ENCODE measurements at places on chromosomes 5 and 9. TPM values are rescaled to one million over a fixed set of nuclear protein-coding genes. Genes with fewer than 3 reads are reported as not detected.

DNA sequence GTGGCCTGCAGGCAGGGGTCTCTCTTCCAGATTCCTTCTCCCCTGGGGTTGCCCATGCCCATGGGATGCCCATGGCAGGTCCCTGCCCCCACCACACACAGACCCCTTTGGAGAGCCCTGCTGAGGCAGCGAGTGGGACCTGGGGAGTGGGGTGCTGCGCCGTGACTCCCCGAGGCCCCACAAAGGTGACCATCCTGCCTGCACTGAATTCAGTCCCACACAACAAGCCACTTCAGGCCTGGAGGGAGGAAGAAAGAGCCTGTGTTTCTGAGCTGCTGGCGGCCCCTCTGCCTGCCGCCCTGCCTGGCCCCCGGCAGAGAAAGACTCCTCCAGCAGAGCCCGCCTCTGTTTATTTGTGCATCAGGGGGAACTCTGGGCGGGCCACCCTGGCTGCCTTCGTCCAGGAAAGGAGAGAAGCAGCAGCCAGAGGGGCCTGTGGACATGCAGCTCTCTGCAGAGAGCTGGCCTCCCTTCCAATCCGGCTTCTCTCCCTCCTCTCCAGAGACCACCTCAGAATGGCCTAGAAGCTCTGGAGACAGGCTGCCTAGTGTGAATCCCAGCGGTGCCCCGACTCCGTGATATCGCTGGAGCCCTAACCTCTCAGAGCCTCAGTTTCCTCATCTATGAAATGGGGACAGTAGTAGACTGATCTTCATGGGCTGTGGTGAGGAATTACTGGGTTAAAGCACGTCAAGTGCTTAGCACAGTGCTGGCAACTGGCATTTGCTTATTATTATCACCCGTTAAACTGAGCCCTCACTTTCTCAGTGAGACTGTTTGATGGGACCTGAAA lies 72.9 kb downstream of the COL27A1 start:
- H3K36me3 ChIP-seq: no peaks in the 10 kb centered on the region
- no peak for DNase-seq
- no peak overlapping the region for H3K4me3 ChIP-seq

DNA sequence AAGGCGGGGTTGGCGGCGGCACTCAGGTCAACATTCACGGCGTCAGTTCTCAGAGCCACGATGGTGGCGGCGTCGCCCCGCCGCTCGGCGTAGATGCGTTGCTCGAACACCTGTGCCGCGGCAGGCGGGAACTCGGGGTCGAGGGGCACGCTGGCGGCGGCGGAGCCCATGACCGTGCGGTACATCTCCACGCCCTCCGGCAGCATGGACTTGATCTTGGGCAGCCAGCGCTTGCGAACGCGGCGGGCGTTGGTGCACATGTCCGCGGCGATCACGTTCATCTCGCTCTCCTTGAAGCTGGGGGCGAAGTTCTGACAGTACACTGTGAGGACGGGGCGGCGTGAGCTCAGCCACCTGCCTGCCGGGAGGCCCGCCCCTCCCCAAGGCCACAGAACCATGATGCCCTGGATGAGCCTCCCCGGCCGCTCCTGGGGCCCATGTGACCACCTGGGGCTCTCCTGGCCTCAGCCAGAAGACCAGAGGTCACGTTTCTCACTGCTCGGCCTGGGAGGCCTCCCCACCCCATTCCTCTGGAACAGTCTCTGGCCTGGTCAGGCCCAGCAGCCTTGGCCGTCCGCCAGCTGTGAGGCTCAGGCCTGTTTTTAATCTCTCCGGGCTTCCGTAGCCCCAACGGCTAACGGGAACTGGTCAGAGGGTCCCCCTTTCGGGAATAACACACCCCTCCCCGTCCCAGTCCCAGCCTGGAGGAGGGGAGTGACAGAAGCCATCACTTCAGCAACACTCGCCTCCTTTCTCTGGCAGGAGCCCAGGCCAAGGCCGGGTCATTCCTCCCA lies 50.7 kb upstream of the UBAC1 start:
- no peak for DNase-seq
- no peak overlapping the region for H3K27ac ChIP-seq
- H3K36me3 ChIP-seq: no peaks in the 10 kb centered on the region
- H3K4me1 ChIP-seq: no peaks in the 10 kb centered on the region

GRCh38 chr5:125325488-125326149 lies 579.2 kb upstream of the ZNF608 start:
- no peak for DNase-seq
- no peaks in the 10 kb centered on the region for H3K36me3 ChIP-seq
- H3K27me3 ChIP-seq: no peaks in the 10 kb centered on the region
- no peak overlapping the region for H3K4me3 ChIP-seq
- H3K4me1 ChIP-seq: no peaks in the 10 kb centered on the region

Gene ACTBL2
- total RNA-seq: not detected

DNA sequence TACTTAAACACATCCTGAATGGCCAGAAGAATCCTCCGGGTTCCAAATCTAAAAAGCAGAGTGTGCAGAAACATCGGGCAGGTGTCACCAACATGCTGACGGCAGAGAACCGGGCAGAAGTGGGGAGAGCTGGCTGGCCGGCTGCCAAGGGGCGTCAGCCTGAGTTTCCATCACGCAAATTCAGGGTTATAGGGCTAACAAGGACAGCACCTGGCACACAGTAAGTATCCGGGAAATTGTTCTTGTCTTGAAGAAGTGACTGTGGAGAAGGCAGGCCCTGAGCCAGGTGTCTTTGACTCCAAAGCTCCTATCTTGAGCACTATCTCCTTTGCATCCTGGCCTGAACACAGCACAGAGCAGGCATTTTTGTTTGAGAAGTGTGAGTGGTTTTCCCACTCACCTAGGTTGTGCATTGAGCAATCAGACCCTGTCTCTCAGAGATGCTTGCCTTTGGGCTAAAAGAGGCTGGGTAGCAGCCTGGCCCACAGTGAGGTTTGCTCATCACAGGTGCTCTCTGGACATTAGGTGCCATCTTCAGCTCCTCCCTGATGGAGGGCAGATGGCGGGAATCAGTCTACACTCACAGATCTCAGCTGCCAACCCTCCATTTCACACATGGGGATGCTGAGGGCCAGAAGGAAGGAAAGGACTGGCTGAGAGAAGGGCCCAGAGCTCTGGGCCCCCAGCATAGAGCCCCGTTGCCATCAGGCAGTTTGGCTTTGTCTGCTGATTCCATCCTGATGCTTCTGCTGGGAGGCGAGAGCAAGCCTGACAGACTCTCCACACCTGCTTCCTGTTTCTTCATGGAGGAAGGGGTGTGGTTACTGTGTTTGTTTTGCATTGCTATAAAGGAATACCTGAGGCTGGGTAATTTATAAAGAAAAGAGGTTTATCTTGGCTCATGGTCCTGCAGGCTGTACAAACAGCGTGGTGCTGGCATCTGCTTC lies 52.8 kb downstream of the WHRN start:
- peak; percentile 73 for DNase-seq
- H3K4me3 ChIP-seq: no peak overlapping the region
- H3K36me3 ChIP-seq: peaks cover 4% of the 10 kb centered on the region
- H3K4me1 ChIP-seq: peaks cover 23% of the 10 kb centered on the region
- H3K27ac ChIP-seq: peak overlapping the region; percentile 65

- no peaks in the 10 kb centered on the region for H3K36me3 ChIP-seq
- no peak for DNase-seq
Measured at GRCh38 chr9:134554373-134555093, 87.1 kb upstream of the COL5A1 start.

DNA sequence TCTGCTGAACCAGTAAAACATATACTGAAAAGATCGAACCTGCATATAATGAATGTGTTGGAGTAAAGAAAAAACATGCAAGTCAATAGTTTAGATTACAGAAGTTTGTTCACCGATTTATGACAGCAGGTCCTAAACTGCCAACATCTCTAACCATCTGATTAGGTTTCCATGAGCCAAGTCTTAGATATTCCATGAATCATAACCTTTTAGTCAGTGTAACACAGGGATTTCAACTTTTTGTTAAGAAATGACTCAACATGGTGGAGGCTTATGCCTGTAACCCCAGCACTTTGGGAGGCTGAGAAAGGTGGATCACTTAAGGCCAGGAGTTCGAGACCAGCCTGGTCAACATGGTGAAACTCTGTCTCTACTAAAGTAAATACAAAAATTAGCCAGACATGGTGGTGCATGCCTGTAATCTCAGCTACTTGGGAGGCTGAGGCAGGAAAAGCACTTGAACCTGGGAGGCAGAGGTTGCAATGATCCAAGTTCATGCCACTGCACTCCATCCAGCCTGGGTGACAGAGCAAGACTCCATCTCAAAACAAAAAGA lies 38.7 kb downstream of the APC start:
- H3K4me3 ChIP-seq: no peak overlapping the region
- H3K36me3 ChIP-seq: peaks cover 11% of the 10 kb centered on the region
- DNase-seq: no peak
- H3K4me1 ChIP-seq: peaks cover 4% of the 10 kb centered on the region
- no peak overlapping the region for H3K27ac ChIP-seq

- H3K4me3 ChIP-seq: no peak overlapping the region
- DNase-seq: no peak
- H3K36me3 ChIP-seq: no peaks in the 10 kb centered on the region
- H3K4me1 ChIP-seq: no peaks in the 10 kb centered on the region
Measured at GRCh38 chr9:109507421-109507838, 9.3 kb upstream of the PTPN3 start.

GRCh38 chr5:77770293-77771005 lies 5.7 kb downstream of the TBCA start:
- no peak overlapping the region for H3K4me3 ChIP-seq
- DNase-seq: peak; percentile 35
- no peak overlapping the region for H3K27ac ChIP-seq

DNA sequence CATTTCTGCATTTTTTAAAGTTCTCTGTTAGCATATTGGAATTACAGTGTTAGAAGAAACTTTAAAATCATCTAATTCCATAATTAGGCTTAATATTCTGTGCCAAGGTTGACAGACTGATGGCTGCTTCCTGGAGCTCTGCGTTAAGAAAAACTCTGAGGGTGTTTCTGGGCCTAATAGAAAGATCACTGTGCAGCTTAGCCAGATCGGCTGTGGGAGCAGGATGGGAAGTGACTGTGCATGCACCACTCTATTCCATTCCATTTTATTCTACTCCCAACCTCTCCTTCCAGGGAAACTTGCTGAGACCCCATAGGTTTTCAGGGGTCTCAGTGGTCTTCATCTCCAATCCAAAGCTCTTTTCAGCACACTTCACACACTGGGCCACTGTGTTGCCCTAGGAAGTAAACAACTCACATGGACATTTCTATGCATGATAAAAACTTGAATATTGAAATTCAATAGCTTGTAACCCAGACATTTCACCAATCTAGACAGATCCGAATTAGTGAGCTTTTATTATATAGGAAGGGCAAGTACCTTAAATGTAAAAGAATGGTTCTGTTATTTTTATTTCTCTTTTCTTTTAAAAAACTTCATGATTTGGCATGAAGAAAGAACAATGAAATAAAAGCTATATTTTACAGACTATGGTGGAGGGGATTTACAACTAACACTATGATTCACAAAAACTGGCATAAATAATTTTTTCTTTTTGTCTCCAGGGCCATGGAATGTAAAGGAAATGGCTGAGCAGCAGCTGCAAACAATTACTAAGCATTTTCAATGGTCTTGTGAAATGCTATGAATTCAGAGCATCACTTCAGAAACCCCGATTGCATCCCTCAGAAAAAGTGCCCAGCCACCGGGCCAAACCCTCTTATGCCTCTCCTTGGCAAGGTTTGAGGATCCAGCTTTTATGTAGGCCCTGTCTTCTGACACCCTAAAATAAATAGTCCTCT lies 51.4 kb upstream of the DAB2 start:
- H3K27me3 ChIP-seq: no peaks in the 10 kb centered on the region
- H3K4me3 ChIP-seq: no peak overlapping the region
- no peak overlapping the region for H3K27ac ChIP-seq
- H3K4me1 ChIP-seq: peaks cover 4% of the 10 kb centered on the region
- H3K36me3 ChIP-seq: no peaks in the 10 kb centered on the region
- DNase-seq: no peak

DNA sequence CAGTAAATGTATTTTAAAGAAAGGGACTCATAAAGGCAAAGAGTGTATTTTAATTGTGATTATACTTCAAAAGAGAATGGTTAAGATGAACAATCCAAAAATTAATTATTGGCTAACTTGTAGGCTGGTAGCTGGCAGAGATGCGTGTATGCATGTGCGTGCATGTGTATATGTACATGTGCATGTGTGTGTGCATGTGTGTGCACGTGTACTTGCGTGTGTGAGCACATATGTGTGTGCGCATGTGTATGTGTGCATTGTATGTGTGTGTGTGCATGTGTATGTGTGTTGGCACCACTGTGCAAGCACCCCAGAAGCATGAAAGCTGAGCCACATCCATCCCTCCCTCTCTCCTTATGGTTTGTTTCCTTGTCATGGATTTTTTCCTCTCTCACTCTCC lies 83.0 kb upstream of the SLC1A3 start:
- no peaks in the 10 kb centered on the region for H3K4me1 ChIP-seq
- H3K27me3 ChIP-seq: no peaks in the 10 kb centered on the region
- H3K36me3 ChIP-seq: no peaks in the 10 kb centered on the region
- H3K27ac ChIP-seq: no peak overlapping the region
- no peak overlapping the region for H3K4me3 ChIP-seq

DNA sequence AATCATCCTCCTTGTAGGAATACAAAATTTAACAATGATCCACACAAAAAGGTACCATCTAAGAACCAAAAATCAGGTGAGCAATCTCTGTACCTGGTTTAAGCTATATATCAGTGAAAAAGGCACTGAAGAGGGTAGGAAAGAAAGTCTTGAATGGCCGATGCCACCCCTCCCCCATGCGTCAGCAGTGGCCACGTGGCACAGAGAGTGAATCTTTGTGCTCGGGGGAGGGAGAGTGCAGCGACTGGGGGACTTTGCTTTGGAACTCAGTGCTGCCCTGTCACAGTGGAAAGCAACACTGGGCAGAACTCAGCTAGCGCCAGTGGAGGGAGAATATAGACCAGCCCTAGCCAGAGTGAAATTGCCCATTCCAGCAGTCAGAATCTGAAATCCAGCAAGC lies 28.3 kb upstream of the PDE4D start:
- H3K36me3 ChIP-seq: no peaks in the 10 kb centered on the region
- no peak for DNase-seq
- H3K27ac ChIP-seq: no peak overlapping the region
- H3K27me3 ChIP-seq: peaks cover 3% of the 10 kb centered on the region
- no peak overlapping the region for H3K4me3 ChIP-seq

GRCh38 chr9:78470216-78470615 lies 173.3 kb downstream of the PSAT1 start:
- DNase-seq: no peak
- no peaks in the 10 kb centered on the region for H3K4me1 ChIP-seq
- H3K27me3 ChIP-seq: peaks cover 5% of the 10 kb centered on the region

DNA sequence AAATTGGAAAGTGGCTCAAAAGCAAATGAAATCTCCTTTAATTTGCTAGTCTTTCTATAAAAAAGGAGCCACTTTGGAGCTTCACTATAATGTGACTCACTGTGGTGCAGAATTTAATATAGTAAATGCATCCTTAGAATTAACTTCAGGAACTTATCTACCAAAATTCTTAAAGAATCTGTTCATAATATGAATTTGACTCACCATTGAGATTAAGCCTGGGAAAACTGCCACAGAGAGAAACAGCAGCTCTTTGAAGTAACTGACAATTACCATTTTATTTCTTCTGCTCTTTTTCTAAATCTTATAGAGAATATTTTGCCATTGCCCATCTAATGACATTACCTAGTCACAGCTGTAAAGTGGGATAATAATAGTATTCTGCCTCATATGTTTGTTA lies 211.9 kb upstream of the CDH6 start:
- H3K36me3 ChIP-seq: no peaks in the 10 kb centered on the region
- H3K27ac ChIP-seq: no peak overlapping the region
- no peak overlapping the region for H3K4me3 ChIP-seq
- no peaks in the 10 kb centered on the region for H3K4me1 ChIP-seq
- DNase-seq: no peak

GRCh38 chr5:109163336-109163735 lies 246.4 kb downstream of the PJA2 start:
- DNase-seq: no peak
- H3K27me3 ChIP-seq: no peaks in the 10 kb centered on the region
- H3K27ac ChIP-seq: no peak overlapping the region
- H3K36me3 ChIP-seq: no peaks in the 10 kb centered on the region

Data from activated naive CD4-positive, alpha-beta T cell treated with anti-CD3 and anti-CD28 coated beads for 36 hours (primary cell).